ENCODE measurements at places on chromosomes 13 and 19. TPM values are rescaled to one million over a fixed set of nuclear protein-coding genes. Genes with fewer than 3 reads are reported as not detected.

The MUC16 gene
- not detected for total RNA-seq

The GAPDHS gene
- total RNA-seq: not detected

The SPRED3 gene
- 0.39 TPM for total RNA-seq

The FGF22 gene
- total RNA-seq: not detected

The B3GLCT gene
- total RNA-seq: 33.0 TPM

The TMED1 gene
- total RNA-seq: 54.0 TPM

The SOX1 gene
- not detected for total RNA-seq

The ZNF418 gene
- total RNA-seq: 2.3 TPM

The XPO4 gene
- total RNA-seq: 21.3 TPM

The SYNGR4 gene
- total RNA-seq: not detected

The ZNF616 gene
- total RNA-seq: 5.4 TPM

The PRODH2 gene
- not detected for total RNA-seq

The KL gene
- total RNA-seq: under 0.01 TPM

The BRCA2 gene
- 5.1 TPM for total RNA-seq

The ERICH6B gene
- total RNA-seq: not detected

The KLK12 gene
- not detected for total RNA-seq

The ISYNA1 gene
- total RNA-seq: 38.1 TPM

The F2RL3 gene
- 2.6 TPM for total RNA-seq

The LILRB4 gene
- not detected for total RNA-seq
